ENCODE measurements at places on chromosomes 1 and 21. TPM values are rescaled to one million over a fixed set of nuclear protein-coding genes. Genes with fewer than 3 reads are reported as not detected.

- no peak overlapping the region for H3K4me3 ChIP-seq
- no peaks in the 10 kb centered on the region for H3K36me3 ChIP-seq
- H3K27ac ChIP-seq, result no peak overlapping the region
- H3K4me1 ChIP-seq, result no peaks in the 10 kb centered on the region
- H3K27me3 ChIP-seq, result no peaks in the 10 kb centered on the region
These were observed 11.7 kb upstream of the CDK18 start for GRCh38 chr1:205492774-205493173.

DNA sequence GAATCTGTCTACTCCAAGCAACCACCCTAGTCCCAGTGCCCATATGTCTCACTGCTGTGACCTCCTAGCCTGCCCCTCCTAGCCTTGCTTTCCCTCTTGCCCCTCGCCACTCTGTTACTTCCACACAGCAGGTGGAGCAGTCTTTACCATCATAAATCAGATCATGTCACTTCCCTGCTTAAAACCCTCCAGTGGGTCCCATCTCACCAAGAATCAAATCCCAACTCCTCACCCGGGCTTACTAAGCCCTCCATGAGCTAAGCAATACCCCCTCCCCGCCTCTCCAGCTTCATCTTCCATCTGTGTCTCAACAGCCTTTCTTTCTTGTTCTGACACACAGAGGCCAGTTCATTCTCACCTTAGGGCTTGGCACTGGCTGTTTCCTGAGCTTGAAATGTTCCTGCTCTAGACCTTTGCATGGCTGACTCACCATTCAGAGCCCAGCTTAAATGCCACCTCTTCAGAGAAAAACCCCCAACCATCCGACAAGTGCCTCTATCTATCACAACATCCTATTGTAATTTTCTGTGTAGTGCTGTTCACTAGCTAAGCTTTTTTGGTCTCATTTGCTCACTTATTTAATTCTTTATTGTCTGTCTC, 22.3 kb downstream of the KNCN start:
- H3K4me3 ChIP-seq, result no peak overlapping the region
- H3K36me3 ChIP-seq, result no peaks in the 10 kb centered on the region
- no peak overlapping the region for H3K27ac ChIP-seq
- DNase-seq, result no peak

Gene LCE1E
- not detected for total RNA-seq

DNA sequence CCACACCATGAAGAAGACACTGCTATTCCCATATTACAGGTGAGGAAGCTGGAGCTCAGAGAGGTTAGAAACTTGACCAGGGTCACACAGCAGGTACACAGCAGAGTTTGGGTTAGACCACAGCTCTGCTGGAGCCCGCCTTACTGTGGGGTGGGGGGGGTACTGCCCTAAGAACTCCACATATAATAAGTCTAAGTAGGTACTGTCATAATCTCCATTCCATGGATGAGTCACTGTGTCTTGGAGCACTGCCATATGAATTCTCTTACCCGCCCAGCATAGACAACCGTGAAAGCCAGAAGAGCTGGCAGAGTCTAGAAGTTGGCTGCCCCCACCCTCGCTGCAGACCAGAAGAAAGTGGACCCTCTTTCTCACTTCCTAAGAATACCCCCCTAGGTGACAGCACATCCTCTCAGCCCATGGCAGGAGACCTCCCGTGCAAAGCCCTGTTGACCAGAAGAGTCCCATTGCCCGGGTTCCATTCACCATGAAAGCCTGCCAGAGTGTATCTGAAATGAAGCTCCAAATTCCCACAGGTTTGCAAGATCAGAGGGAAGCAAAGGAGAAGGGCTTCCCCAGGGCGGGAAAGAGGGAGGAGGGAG, 5.2 kb upstream of the PLA2G2D start:
- H3K27me3 ChIP-seq, result peaks cover 3% of the 10 kb centered on the region
- no peaks in the 10 kb centered on the region for H3K4me1 ChIP-seq
- H3K36me3 ChIP-seq, result no peaks in the 10 kb centered on the region
- H3K4me3 ChIP-seq, result no peak overlapping the region
- no peak for DNase-seq
- H3K27ac ChIP-seq, result no peak overlapping the region

Gene DNMT3L
- total RNA-seq, result not detected

Gene PDPN
- 0.91 TPM for total RNA-seq

- no peaks in the 10 kb centered on the region for H3K36me3 ChIP-seq
- no peaks in the 10 kb centered on the region for H3K27me3 ChIP-seq
- H3K27ac ChIP-seq, result no peak overlapping the region
- DNase-seq, result no peak
- no peaks in the 10 kb centered on the region for H3K4me1 ChIP-seq
- H3K4me3 ChIP-seq, result no peak overlapping the region
These were observed 61.6 kb downstream of the PTPRC start for GRCh38 chr1:198700396-198700795.

GRCh38 chr1:54402896-54403295, 3.3 kb downstream of the SSBP3 start:
- no peak for DNase-seq
- no peak overlapping the region for H3K4me3 ChIP-seq
- no peaks in the 10 kb centered on the region for H3K36me3 ChIP-seq
- H3K4me1 ChIP-seq, result peaks cover 1% of the 10 kb centered on the region
- no peaks in the 10 kb centered on the region for H3K27me3 ChIP-seq
- H3K27ac ChIP-seq, result no peak overlapping the region

- no peak overlapping the region for H3K27ac ChIP-seq
- no peak overlapping the region for H3K4me3 ChIP-seq
These were observed 254.1 kb downstream of the TRABD2B start for GRCh38 chr1:47742890-47743760.

- no peak for DNase-seq
- no peaks in the 10 kb centered on the region for H3K27me3 ChIP-seq
- H3K4me3 ChIP-seq, result no peak overlapping the region
- H3K27ac ChIP-seq, result no peak overlapping the region
- H3K4me1 ChIP-seq, result peaks cover 15% of the 10 kb centered on the region
- H3K36me3 ChIP-seq, result peaks cover 9% of the 10 kb centered on the region
These were observed 3.9 kb downstream of the SELENBP1 start for GRCh38 chr1:151368393-151369301.

DNA sequence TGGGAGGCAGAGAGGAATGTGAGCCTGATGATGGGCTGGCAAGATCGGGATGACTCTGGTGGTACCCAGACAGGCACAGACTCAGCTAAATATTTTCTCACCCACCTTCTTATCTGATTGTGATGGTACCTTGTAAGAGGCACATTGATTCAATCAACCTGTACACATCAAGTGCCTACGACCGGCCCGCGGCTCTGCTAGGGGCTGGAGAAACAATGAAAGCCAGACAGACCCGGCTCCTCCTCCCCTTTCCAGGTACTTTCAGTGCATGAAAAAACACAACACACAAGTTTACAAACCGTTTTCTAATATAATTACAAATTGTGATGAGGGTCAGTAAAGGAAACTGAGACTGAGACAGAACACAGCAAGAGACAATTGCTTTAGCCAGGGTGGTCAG, 115.0 kb downstream of the LACTBL1 start:
- H3K4me3 ChIP-seq, result no peak overlapping the region
- H3K27ac ChIP-seq, result no peak overlapping the region
- no peaks in the 10 kb centered on the region for H3K4me1 ChIP-seq

Gene DCST2
- 0.12 TPM for total RNA-seq

GRCh38 chr21:40099809-40100208, 232.6 kb downstream of the PCP4 start:
- no peak for DNase-seq
- H3K27ac ChIP-seq, result no peak overlapping the region
- H3K27me3 ChIP-seq, result no peaks in the 10 kb centered on the region
- no peak overlapping the region for H3K4me3 ChIP-seq
- H3K36me3 ChIP-seq, result no peaks in the 10 kb centered on the region

Gene MCOLN3
- total RNA-seq, result 3.2 TPM

DNA sequence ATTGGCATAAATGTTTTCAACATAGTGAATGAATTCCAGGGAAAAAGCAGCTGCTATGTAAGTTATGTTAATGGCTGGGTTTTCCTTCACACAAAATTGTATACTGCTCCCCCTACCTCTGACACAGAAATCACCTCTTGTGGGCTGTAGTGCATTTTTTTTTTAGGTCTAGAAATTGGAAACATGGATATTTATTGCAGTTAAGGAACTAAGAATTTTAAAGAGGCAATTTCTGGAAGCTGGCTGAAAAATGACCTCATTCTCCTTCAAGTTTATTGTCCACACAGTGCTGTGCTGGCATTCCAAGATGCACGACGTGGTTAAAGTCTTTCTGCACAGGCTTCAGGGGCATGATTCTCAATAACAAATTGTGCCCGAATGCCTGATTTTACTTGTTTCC, 1424.2 kb downstream of the MRPL39 start:
- H3K4me1 ChIP-seq, result no peaks in the 10 kb centered on the region
- DNase-seq, result no peak
- no peaks in the 10 kb centered on the region for H3K36me3 ChIP-seq
- no peak overlapping the region for H3K4me3 ChIP-seq

DNA sequence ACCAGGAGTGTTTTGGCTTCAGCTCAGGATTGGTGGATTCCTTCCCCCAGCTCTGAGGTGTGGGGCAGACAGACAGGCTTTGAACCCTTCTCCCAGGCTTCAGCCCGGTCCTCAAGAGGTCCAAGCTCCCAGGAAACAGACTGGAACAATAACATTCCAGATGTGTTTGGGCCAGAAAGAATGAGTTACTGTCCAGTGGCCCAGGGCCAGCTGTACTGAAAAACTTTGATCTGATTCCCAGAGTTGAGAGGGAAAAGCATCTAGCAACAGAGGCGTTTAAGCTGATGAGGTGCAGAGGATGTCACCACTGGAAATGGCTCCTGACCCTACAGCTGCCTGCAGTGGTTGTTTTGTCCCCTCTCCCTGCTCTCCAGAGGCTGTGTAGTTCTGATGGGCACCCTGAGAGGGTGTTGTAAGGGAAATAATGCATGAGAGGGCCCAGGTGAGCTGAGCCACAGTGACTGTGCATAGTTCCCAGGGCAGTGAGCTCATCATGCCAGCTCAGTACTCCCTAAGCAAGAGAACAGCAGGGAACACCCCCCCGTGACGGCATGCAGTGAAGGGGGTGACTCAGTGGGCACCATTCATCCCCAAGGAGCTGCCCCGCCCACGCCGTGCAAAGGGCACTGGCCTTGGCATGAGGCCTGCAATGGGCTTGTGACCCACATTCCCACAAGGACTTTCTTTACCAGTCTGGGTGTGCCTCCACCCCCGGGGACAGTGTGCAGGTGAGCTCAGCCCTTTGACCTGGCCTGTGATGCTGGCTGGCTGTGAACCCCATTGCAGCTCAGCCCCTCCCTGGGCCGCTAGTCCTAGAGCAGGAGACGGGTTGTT, 13.8 kb upstream of the SFN start:
- H3K4me1 ChIP-seq, result no peaks in the 10 kb centered on the region
- DNase-seq, result no peak
- no peaks in the 10 kb centered on the region for H3K27me3 ChIP-seq
- no peak overlapping the region for H3K4me3 ChIP-seq
- peaks cover 23% of the 10 kb centered on the region for H3K36me3 ChIP-seq

DNA sequence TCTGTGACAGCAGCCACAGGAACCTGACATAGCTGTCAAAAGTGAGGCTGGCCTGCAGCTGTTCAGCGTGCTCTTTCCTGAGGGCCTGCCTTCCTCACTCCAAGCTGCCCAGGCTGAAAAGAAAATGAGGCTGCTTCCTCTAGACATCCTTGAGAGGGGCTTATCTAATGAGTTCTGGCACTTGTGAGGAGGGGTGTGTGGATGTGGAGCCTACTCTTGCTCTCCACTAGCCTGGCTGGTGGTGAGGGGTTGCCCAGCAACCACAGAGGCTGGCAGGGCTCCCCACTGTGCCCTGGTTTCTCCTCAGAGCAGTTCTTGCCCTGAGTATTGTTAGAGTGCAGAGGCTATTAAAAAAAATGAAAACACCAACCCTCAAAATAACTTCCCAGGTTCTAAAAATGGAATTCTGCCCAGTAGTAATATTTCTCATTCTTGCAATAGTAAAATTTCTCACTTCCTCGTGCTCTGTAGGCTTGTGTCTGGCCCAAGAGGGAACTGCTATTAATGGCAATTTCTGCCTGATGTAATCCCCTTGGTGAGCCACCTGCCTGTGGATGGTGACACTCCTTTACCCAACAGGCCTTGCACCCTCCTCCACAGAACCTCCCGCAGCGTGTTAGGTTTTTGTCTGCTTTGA, 52.6 kb upstream of the EPS8L3 start:
- no peaks in the 10 kb centered on the region for H3K36me3 ChIP-seq
- no peak for DNase-seq
- H3K27me3 ChIP-seq, result no peaks in the 10 kb centered on the region

Gene C1orf141
- not detected for total RNA-seq

Gene S100A1
- total RNA-seq, result 5.5 TPM

Gene SLC44A5
- 3.0 TPM for total RNA-seq

Gene MANEAL
- 7.5 TPM for total RNA-seq

DNA sequence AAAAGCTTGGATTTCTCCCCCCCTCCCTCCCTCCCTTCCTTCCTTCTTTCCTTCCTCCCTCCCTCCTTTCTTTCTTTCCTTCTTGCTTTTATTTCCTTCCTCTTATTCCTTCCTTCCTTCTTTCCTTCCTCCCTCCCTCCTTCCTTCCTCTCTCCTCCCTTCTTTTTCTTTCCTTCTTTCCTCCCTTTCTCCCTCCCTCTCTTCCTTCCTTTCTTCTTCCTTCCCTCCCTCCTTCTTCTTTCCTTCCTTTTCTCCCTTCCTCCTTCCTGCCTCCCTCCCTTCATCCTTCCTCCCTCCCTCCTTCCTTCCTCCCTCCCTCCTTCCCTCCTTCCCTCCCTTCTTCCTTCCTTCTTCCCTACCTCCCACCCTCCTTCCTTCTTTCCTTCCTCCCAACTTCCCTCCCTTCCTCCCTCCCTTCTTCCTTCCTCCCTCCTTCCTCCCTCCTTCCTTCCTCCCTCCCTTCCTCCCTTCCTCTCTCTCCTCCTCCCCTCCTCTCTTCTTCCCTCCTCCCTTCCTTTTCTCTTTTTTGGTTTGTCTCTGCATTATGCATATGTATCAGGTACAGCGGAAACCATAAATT, 22.8 kb downstream of the WDR64 start:
- no peak for DNase-seq
- no peaks in the 10 kb centered on the region for H3K36me3 ChIP-seq
- no peaks in the 10 kb centered on the region for H3K4me1 ChIP-seq
- no peak overlapping the region for H3K4me3 ChIP-seq
- no peaks in the 10 kb centered on the region for H3K27me3 ChIP-seq

Gene KIF26B
- 1.9 TPM for total RNA-seq

DNA sequence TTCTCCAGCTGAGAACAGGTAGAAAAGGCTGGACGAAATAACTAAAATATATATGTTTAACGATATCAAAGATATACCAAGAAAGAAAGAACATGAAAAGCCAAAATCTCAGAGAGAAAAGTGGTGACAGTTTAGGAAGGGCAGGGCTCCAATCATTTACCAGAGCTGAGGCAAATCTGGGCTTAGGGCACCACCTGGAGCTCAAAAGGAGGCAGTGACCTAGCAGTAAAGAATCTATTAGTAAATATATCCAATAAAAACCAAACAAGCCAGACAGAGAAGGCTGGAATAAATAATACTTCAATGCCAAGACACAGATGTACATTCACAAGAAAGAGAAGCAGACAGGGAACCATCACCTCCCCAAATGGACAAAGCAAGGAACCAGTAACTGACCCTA, 43.5 kb downstream of the CHIA start:
- no peak overlapping the region for H3K4me3 ChIP-seq
- no peaks in the 10 kb centered on the region for H3K36me3 ChIP-seq
- H3K27ac ChIP-seq, result no peak overlapping the region
- H3K4me1 ChIP-seq, result no peaks in the 10 kb centered on the region

GRCh38 chr1:56123421-56123820, 455.9 kb downstream of the PLPP3 start:
- H3K4me1 ChIP-seq, result no peaks in the 10 kb centered on the region
- no peak for DNase-seq
- H3K27ac ChIP-seq, result no peak overlapping the region
- no peak overlapping the region for H3K4me3 ChIP-seq
- no peaks in the 10 kb centered on the region for H3K27me3 ChIP-seq
